ENCODE measurements at places on chromosomes 7 and 10.

DNA sequence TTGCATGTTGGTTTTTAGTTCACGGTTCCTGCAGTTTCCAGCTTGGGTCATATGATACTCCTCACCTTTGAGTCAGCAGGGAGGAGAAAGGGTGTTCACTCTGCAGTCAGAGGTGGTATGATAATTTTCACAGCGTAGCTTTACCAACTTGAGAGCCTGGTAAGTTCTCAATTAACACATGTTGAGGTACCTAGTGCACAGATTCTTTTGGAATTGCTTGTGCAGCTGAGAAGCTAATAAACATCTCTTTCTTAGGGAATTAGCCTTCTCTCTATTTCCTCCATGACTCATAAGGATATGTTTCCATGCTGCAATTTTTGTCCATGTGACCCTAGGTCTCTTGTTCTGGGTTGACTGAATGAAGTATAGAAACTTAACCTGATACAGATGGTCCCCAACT, 166.6 kb downstream of the KIF20B start:
- DNase-seq = no peak

GRCh38 chr7:5083311-5083711, 37.7 kb downstream of the RBAK start:
- no peak for DNase-seq

DNA sequence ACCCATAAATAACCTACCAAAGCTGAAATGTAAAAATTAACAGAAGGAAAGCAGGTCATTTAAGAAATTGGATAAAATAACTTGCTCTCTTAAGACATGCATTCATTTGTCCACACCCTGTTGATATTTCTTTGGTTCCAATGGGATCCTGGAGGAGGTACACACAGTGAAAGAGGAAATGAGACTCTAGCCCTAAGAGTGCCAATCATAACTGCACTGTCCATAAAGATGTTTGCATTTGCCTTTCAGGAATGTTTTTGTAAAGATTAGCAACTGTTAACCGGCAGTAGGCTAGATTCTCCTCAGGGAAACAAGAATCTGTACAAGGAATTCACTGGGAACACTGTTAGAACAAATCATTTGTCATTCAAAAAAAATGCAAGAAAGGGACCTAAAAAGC, 61.0 kb downstream of the MEOX2 start:
- DNase-seq = no peak

- no peak for DNase-seq
These were observed 4.8 kb upstream of the CDK6 start for GRCh38 chr7:92841192-92841591.

DNA sequence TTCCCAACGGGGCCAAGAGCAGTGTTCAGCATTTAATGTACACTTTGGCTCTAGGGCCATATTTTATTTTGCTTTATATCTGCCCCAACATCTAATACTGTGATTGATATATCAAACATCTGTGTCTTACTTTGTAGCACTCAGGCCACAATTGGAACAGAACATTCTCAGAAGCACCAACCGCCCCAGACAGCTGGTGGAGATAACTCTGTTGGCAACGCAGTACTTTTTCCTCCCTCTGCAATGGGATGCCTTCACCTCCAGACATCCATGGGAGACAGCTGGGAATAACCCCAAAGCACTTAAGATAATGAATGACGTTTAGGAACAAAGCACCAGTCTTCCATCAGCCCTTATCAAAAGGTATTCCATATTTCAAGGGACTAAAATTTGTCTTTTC, 57.4 kb downstream of the PIP4K2A start:
- DNase-seq = no peak

- no peak for DNase-seq
These were observed 69.1 kb upstream of the COMTD1 start for GRCh38 chr10:75304741-75305390.

DNA sequence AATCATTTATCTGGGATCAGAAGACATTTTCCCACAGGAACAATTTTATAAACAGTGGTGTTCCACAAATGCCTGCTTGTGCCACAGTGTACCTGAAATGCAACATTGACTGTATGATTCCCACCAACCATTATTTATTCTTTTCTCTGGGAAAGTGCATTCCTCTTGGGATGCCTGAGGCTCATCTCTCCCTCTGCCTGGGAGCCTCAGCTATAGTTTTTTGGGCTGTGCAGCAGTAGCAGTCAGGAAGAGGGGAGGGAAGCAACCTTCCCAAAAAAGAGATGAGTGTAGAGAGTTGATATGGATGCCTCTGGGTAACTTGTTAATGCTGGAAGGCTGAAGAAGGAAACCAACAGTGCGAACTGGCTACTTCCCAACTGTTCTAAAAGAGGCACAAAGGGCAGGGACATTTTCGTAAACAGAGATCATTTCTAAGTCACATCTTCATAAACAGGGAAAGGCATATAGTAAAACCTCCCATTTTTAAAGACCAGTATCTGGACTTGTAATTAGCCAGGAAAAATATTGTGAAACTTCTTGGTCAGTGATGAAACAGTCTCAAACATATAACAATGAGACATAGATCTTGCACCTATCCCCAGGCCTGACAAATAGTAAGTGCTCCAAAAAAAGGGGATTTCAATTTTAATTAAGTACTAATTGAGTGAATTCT, 1.4 kb upstream of the CALD1 start:
- DNase-seq = no peak

GRCh38 chr10:91196268-91197048, 24.0 kb upstream of the PCGF5 start:
- DNase-seq = no peak
